ENCODE measurements at places on chromosomes 1 and 21.

DNA sequence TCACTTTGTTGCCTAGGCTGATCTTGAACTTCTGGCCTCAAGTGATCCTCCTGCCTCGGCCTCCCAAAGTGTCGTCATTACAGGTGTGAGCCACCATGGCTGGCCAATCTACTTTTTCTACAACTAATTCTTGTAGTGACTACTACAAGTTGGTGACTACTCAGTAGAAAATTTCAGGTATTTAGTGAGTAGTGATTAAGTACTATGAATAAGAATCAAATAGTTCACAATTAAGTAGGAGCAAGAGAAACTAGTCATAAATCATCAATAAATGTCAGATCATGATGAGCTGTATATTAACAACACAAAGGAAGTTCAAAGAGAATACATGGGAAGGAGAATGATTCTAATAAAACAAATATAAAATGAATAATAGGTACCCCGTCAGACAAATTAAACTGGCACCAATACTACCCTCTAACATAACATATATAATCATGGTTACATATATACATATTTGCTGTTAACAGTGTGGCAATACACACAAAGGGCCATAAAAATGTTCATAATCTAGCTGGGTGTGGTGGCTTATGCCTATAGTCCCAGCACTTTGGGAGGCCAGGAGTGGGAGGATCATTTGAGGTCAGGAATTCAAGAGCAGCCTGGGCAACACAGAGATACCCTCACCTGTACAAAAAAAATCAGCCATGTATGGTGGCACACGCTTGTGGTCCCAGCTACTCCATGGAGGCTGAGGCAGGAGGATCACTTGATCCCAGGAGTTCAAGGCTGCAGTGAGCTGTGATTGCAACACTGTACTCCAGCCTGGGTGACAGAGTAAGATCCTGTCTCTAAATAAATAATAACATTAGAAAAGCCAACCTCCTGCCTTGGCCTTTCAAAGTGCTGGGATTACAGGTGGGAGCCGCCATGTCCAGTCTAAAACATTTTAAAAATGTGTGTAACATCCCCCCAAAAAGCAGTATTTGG lies 19.1 kb downstream of the YY1AP1 start:
- no peak for DNase-seq

DNA sequence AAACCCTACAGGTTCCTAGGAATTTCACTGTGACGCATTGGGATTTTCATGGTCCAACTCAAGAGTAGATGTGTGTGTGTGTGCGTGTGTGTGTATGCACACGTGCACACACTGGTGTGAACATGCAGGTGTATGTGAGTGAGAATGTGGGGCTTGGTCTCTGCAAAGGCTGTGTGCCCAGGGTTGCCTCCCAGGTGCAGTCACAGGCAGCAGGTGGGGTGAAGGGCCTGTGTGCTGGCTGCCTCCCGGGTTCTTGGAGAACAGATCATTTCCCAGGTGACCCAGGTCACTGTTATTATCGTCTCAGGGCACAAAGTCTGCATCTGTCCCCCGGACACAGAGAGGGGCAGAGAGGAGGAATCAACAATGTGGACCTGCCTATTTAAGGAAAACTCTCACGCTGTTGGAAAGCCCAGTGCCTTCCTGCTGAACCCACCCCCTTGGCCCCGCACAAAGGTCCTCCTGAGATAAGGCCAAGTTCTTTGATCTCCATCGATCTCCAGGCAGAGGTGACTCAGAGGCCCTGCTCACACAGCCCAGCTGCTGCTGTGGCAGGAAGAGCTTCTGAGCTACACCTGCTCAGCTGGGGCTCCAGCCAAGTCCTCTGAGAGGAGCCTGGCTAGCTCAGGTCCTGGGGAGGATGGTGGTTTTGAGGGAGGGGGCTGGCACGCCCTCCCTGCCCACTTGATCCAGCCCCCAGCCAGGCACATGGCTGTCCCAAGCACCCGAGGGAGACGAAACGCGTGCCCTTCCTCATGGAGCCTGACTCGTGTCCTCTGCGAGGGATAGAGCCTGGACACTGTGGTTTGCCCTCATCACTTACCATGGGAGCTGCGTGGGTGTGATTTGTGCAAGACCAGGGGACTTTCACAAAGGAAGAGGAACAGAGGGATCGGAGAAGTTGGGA lies 134.0 kb upstream of the ARHGEF16 start:
- DNase-seq = no peak

- DNase-seq = no peak
Observed at GRCh38 chr1:197924516-197925123, 7.4 kb downstream of the LHX9 start.

DNA sequence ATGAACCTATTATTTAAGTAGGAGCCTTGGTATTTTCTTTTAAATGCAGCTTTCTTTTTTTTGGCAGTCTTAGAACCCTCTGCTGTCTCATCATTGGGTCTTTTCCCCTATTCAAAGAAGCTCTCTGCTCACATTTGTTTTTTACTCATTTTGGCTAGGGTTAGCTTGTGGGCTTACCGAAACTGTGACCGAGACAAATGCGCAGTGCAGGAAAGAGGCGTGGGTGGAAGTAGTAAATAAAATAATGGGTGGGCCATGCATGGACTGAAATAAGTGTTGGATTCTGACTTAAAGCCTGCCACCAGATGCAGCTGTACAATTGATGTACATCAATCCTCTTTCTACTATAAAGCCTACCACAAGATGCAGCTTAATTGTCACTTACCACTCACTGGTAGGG lies 14.7 kb downstream of the XPR1 start:
- DNase-seq = no peak

DNA sequence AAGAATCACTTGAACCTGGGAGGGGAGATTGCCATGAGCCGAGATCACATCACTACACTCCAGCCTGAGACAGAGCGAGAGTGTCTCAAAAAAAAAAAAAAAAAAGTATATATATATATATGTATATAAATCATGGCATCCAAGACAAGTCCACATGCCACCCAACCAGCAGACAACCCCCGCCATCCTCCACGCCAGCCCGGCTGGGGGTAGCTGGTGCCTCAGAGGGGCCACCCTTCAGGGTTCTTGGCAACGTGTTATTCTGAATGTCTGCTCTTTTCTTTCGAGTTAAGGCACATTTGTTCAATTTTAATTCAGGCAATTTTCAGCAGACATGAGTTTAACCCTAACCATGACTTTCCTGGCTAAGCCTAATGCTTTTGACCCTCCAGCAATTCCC lies 9.7 kb upstream of the TMEM240 start:
- no peak for DNase-seq

GRCh38 chr1:46401154-46401913 lies 7.2 kb downstream of the FAAH start:
- no peak for DNase-seq

DNA sequence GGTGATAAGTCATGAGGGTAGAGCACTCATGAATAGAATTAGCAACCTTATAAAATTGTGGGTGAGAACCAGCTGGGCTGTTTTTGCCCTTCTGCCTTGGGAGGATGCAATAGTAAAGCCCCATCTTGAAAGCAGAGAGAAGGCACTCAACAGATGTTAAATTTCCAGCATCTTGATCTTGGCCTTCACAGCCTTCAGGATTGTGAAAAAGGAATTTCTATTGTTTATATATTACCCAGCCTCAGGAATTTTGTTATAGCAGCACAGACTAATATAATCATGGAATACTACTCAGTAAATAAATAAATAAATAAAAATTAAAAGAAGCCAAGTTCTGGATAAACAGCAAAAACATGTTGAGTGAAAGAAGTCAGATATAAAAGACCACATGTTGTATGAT lies 175.2 kb downstream of the KCNT2 start:
- DNase-seq = no peak

- no peak for DNase-seq
Observed at GRCh38 chr1:26839779-26840178, 13.3 kb downstream of the ZDHHC18 start.

- no peak for DNase-seq
Observed at GRCh38 chr1:53896635-53897229, 2.7 kb downstream of the DIO1 start.

GRCh38 chr21:28160378-28160777 lies 832.3 kb downstream of the LTN1 start:
- DNase-seq = no peak

- no peak for DNase-seq
Observed at GRCh38 chr1:99645699-99646531, at the start of gene PALMD. PALMD (plus strand) TSS chr1:99646113; CDS start chr1:99646318, 205 bp downstream.

DNA sequence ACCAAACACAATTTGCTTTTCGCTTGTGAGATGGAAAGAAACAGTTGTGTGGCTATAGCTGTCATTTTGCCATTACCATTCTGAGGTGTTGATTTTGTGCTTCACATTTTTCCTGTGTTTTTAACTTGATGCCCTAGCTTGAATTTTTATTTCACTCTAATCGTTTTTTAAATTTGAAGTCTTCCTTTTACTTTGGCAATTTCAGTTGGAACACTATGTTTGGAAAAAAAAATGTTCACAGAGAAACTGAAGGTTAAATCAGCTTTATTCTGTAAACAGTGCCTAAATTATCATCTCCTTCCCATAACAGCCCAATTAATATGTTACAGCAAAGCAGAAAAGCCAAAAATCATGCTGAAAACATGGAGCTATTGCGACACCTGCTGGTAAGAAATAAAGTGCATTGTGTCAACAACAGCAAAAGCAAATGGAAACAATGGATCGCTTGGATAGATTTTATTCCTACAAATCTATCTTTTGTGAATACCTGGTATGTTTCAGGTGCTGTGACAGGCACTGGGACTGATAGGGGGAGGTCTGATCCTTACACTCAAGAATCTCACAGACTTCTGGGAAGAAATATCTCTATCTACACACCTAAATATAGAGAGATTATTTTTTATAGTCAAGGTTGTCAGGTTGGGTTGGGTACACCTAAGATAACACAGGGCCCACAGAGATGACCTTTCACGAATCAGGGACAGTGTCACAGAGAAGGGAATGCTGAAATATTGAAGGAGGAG lies 16.2 kb upstream of the ERICH3 start:
- DNase-seq = peak; percentile 2

DNA sequence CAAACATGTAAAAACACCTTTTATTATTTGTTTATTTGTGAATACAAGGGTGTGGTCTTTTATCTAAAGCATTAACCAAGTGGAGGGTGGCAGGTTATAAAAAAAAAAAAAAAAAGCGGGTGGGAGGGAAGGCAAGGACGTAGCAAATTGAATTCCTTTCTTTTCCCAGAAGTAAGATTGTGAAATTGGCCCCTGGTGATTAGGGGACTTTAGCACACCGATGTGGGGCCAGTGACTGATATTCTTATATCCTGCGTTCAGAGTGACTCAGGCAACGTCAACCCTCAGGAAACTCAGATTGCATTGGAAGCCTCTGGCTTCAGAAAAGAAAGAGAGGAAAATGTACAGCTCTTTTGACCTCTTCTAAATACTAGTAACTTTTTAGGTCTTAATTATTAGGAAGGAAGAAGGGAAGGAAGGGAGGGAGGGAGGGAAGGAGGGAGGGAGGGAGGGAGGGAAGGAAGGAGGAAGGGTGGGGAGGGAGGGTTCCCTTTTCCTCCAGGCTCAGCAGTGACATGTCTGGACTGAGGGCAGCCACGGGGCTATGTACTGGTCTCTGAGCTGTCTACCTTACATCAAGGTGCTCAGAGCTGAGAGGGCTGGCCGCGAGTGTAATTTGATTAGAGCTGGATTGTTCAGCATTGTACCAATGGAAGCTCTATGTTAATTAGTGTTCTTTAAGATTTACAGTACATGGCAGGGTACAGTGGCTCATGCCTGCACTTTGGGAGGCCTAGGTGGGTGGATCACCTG lies 30.2 kb downstream of the EVA1C start:
- no peak for DNase-seq

- no peak for DNase-seq
Observed at GRCh38 chr1:41051022-41051421, 29.5 kb upstream of the SLFNL1 start.

- no peak for DNase-seq
Observed at GRCh38 chr1:112383759-112384370, 12.1 kb upstream of the CTTNBP2NL start.

- no peak for DNase-seq
Observed at GRCh38 chr21:19523746-19524145, 1120.2 kb upstream of the TMPRSS15 start.

DNA sequence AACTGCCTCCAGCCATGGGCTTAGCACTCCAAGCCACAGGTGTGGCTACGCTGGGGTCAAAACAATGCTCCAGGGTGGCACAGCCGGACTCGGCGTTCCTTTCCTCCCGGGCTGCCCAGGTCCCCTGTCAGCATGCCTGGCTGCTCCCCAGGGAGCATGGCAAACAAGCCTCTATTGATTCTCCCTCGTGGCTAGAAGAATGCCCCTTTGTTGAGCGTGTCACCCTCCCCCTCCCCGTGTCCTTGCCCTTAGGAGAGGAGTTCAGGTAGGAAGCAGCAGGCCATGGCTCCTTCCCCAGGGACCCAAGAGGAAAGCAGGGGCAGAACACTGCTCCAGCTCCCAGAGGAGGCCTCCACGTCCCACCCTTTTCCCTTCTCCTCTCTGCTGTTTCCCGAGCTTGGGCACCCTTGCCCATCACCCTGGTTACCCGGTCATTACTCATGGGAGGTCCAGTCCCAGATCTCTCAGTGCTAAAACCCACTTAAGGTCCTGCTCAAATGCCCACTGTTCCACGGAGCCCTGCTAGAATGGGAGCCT lies 57.4 kb upstream of the CITED4 start:
- no peak for DNase-seq

GRCh38 chr1:182348961-182349747 lies 42.4 kb downstream of the GLUL start:
- DNase-seq = no peak

- DNase-seq = no peak
Observed at GRCh38 chr1:17451731-17452130, 12.3 kb upstream of the RCC2 start.

- no peak for DNase-seq
Observed at GRCh38 chr1:7808253-7808844, 24.3 kb downstream of the PER3 start.

DNA sequence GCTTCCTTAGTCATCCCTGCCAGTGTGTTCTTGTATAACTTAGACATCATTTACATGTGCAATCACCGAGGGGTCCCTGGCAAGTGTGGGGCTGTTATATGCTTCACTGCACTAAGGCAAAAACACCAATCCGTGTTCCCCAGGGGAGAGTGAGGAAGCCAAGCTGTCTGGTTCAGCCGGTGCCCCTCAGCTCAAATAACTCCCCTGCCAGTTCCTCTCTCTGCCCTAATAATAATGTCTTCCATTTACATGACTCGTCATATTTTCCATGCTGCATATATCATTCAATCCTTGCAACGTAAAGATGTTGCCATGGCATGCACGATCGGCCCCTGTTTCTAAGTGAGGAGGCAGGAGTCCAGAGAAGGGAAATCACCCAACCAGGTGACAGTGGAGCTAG lies 24.4 kb upstream of the NDC1 start:
- DNase-seq = no peak

DNA sequence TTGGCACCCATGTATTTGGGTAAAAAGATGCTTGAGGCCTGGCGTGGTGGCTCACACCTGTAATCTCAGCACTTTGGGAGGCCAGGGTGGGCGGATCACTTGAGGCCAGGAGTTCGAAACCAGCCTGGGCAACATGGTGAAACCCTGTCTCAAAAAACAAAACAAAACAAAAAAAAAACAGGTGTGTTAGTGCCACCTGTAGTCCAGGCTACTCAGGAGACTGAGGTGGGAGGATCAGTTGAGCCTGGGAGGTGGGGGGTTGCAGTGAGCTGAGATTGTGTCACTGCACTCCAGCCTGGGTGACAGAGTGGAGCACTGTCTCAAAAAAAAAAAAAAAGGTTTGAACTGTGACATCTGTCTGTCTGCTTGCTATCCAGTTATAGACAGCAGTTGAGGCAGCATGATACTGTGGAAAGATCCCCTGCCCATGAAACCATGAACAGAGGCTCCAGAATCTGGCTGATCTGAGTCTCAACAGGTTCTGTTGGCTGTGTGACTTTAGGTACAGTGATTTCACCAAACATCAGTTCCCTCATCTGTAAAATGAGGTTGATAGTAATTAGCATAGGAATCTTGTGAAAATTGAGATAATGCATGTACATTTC lies 5.7 kb downstream of the DYRK1A start:
- no peak for DNase-seq

Measured in stimulated activated CD8-positive, alpha-beta memory T cell treated with anti-CD3 and anti-CD28 coated beads, Interleukin-7, amount 100 ng/mL, for 1 hour (primary cell).